ENCODE measurements at places on chromosomes 4 and X. TPM values are rescaled to one million over a fixed set of nuclear protein-coding genes. Genes with fewer than 3 reads are reported as not detected.

STPG2 gene
- total RNA-seq, result not detected

DNA sequence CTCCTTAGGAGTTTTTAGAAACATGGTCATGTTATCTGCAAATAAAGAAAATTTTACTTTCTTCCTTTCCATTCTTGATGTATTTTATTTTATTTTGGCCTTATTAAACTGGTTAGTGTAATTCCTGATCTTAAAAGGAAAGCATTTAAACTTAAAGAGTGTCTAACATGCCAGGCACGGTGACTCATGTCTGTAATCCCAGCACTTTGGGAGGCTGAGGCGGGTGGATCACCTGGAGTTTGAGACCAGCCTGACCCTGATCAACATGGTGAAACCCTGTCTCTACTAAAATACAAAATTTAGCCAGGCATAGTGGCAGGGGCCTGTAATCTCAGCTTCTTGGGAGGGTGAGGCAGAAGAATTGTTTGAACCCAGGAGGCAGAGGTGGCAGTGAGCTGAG, 281.3 kb downstream of the PTTG2 start:
- no peak for DNase-seq

GRCh38 chr4:100147198-100147597, 43.1 kb downstream of the DDIT4L start:
- no peak for DNase-seq

LRAT gene
- 0.33 TPM for total RNA-seq

GRCh38 chr4:38979511-38980230, 52.5 kb downstream of the TMEM156 start:
- DNase-seq, result no peak

PAK3 gene
- 0.30 TPM for total RNA-seq

TRO gene
- total RNA-seq, result 2.5 TPM

CT55 gene
- not detected for total RNA-seq

DNA sequence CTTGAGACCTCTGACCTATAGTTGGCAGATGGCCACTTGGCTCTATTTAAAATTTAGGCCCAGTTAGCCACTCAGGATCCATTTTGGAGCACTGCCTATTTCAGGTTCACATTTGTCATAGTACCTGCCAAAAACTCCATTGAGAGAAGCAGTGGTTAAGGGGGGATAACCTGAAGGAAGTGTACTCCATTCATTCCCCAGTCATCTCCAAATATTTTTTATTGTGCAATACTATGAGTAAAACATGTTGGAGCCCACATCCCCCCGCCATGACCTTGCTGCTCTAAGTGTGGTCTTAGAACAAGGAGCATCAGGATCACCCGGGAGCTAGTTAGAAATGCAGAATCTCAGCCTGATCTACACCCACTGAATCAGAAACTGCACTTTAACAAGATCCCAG, 21.1 kb downstream of the PLP1 start:
- no peak for DNase-seq

Measured in heart left ventricle (tissue), 16 donors.